ENCODE measurements at places on chromosomes 2 and 18. TPM values are rescaled to one million over a fixed set of nuclear protein-coding genes. Genes with fewer than 3 reads are reported as not detected.

- no peak for DNase-seq
These were observed 18.5 kb upstream of the CNGA3 start for GRCh38 chr2:98327776-98328175.

GRCh38 chr2:236180831-236181453, 12.8 kb upstream of the GBX2 start:
- DNase-seq, result peak; percentile 92

DNA sequence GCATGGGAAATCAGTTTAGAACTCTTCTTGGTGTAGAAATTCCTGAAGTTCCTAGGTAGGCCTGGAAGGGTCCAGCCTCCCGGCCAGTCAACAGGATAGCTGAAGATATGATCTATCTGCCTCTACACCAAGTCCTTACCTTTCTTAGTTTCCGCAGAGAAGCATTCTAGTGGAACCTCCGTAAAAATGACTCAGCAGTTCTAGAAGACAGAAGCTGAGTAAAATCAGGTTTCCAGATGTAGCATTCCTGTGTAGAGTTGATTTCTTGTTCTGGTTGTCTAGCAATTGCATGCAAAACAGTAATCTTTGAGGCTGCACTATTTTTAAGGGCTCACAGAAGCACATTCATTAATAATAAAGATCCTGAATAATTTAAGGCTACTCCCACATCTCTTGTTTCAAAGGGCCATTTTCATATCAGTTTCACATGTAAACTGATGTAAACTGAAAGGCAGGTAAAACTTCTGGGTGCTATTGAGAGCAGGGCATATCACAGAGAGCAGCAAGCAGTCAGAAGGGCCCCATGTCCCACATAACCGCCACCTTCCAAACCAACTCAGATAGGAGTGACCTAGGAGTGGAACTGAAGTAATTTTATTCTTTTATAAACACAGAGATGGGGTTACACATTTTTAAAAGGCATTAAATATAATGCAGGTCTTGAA, 3.2 kb upstream of the DYTN start:
- DNase-seq, result no peak

GRCh38 chr2:161134547-161135518, 25.4 kb upstream of the TANK start:
- peak; percentile 38 for DNase-seq

DNA sequence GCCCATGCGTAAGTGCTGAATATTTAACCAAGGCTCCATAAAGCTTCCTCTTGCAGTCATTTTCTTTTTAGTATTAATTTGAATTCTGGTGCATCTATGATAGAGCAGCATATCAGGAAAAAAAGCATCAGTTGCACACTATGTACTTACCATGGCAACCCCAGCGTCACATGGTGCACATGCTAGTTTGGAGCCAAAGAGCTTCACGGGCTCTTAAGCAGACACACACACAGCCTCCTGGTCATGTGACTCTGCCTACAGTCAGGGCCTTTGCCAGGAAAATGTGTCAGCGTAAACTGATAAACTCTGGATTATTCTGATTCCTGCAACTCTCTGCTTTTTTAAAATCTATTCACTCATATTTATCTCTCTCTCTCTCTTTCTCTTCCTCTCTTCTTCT, 30.2 kb downstream of the NYAP2 start:
- peak; percentile 30 for DNase-seq

Gene ADD2
- polyA plus RNA-seq, result 34.6 TPM

DNA sequence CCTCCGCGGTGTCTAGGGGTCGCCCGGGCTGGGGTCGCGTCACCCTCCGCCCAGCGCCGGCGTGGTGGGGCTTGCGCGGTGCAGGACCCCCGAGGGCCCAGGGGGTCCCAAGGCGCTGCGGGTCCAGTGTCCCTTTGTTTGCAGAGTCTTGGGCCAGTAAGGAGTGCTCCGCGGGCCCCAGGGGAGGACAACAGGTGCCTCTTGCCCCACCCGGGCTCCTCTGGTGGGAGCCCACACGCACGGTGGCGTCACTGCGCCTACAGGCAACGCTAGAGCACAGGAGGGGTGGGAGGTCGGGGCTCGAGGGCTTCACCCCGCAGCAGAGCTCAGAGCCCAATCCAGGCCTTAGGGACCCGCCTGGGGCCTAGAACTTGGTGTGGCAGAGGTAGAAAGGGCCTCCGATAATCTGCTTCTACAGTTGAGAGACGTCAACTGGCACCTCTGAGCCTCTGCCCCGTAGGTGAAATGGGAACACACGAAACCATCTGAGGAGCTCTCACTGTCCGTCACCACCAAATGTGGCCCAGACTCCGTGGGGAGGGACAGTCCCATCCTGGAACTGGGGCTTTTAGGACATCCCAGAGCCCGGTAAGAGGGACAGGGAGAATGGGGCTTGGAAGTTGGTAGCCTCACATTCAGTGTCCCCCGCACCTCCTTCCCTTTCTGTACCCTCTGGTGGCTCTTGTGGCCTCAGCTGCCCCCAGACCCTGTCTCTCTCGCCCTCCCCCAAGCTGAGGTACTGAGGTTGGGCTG, 1.4 kb downstream of the ARID5A start:
- DNase-seq, result peak; percentile 42

- no peak for DNase-seq
These were observed 439.5 kb upstream of the RAB12 start for GRCh38 chr18:8169722-8170121.

DNA sequence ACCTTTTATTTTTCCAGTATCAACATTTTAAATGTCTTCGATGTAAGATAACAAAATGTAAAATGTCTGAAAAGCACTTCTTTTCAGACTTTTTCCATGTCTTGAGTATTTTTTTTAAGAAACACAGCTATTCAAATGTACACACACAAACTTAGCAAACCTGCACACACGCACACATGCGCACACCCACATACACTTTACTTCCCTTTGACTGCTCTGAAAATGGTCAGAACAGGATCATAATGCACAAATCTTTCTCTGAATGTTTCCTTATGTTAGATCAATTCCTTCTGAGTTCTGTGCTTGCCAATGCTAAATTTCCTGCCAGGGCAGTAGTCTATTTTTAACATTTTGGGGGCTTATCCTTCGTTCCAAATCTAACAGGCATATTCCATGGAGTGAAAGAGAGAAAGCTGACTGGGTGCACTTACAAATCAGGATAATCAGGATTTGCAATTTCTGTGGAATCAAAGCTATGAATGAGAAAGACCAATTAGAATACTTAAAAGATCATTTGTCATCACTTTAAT, 136.3 kb downstream of the ZEB2 start:
- DNase-seq, result no peak
